Substantia nigra (tissue), 51 donors: ENCODE measurements at places on chromosomes 7 and 10.

DNA sequence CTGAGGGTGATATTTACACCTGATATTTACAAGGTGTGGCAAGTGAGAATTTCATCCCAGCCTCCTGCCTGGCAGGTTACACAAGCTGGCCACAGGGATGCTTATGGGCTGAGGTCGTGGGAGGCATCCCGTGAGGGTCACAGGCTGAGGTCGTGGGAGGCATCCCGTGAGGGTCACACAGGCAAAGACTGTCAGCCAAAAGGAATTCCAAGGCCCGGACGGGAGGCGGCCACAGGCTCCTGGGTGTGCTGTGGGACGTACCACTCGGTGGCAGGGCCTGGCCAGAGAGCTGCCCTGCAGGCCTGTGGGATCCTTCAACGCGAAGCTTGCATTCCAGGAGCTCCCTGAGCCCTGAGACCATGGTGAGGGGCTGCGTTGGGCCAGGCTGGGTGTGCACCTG is 460.6 kb downstream of the DNAJB6 start:
- no peak for DNase-seq

DNA sequence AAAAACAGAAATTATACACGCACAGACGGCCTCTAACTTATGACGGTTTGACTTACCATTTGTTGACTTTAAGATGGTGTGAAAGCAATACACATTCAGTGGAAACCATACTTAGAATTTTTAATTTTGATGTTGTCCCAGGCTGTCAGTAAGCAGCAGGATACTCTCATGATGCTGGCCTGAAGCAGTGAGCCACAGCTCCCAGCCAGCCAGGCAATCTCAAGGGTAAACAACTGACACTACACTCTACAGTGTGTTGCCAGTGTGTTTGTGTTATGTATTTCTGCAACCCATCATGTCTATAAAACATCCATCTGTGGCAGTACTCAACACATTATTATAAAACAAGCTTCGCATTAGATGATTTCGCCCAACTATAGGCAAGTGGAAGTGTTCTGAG is 747.5 kb downstream of the NRG3 start:
- no peak for DNase-seq

DNA sequence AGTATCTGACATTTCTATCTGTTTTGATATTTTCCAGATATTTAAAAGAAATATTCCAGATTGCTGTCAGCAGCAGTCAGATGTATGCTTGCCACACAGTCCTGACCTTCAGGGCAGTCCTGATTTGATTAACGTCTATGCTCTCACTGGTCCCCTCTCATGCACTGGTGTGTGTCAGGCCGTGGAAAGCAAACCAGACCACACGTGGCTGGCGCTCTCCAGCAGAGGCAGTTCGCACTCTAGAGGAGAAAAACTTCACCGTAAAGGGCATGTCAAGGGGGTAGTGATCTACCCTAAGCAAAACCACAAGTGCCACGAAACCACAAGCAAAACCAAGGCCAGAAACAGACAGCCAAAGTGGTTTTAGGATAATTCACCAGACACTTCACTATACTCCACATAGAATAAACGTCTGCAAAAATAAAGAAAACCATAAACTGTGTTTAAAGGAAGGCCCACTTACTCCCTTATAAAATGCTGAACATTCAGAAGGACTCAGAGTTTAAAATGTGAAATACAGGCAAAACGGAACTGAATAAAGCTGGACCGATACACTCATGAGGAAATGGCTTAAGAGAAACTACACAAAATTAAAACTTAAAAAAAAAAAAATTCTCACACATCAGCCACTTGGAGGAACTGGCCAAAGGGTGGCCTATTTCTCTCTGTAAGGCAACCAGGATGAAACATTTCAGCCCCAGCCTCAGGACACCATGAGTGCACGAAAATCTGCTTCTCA is 26.4 kb downstream of the PARP12 start:
- no peak for DNase-seq

DNA sequence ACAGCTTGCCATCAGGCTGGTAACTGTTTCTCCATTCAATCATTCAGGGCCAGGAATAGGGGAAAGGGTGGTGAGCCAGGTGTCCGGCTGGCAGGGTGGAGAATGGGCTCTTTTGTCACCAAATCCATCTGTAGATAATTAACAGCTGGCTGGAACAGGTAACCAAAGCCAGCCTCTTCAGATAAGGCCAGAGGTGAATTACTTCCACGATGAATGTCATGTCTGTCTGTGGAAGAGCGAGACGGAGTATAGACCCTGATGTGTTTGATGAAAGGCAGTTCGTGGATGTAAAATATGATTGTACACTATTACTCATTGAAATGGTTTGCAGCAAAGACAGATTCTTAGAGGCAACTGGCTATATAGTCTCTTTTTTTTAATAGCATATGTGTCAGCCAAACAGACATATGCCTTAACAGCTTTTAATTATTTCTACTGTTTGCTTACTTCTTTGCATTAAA is 149.8 kb downstream of the KLF6 start:
- DNase-seq, result no peak

DNA sequence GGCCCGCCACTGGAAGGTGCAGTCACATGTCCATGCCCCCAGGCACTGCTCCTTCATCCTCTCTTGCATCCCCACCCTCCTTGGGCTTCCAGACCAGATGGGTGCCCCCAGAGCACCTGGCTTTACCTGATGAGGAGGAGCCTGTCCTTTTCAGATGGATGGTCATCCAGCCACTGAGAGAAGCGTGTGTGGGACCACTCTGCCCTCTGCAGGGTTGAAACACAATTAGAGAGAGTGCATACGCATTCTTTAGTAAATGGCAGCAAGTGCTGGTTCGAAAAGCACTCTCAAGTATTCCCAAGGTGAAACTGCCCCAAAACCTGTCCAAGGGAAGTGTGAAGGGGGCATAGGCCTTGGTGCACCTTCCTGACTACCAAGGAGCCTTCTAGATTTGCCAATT is 41.6 kb downstream of the HBP1 start:
- DNase-seq, result no peak

DNA sequence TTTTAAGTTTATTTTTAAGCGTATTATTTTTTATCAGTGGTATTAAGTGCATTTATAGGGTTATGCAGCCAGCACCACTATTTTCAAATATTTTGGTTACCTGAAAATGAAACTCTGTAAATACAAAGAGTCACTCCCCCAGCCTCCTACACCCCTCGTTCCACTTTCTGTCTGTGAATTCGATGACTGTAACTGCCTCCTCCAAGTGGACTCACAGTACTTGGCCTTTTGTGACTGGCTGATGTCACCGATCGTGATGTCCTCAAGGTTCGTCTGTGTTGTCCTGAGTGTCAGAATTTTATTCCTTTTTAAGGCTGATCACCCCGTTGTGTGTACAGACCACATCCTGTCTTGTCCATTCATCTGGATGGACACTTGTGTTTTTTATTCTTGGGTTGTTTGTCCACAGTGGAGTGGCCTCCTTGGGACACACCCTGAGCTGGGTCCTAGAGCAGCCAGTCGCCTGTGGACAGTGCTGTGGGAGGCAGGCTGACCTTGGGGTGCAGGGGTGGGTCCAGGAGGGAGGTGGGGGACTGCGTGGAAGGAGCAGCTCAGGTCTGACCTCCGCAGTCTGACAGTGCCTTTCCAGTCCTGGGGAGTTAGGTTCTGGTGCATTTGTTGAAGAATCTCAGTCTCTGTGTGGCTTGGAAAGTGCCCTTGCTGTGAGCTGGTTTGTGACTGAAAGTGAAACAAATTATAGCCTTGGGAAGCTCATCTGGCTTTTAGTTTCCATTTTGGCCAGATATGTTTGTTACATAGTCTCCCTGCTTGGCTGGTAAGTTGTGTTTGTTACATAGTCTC is 6.9 kb downstream of the MTG1 start:
- no peak for DNase-seq

- no peak for DNase-seq
Measured at GRCh38 chr7:130114374-130114773, 44.0 kb downstream of the KLHDC10 start.

DNA sequence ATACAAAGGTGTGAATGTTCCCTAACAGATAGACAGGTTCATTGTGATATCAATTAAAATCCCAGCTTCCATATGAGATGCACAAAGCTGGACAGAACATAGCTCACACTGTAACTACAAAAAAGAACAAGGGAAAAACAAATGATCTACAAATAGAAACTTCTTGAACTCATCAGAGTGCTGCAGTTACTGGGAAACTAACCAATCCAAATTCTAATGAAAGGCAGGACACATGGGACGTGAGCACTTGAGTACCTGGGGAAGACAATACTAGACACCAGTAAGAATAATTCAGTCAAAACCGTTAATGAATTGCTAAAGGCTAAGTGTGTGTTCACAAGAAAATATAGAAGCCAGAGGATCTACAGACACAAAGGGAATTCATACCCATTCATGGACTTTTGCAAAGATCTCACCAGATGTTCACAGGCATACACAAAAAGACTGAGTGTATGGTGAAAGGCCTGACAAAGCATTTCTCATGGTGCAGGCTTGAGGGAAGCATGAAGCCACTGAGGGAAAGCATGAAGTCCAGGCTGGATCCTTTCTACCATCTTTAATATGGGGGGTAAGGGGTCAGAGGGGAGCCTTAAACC is 7.8 kb upstream of the GPR22 start:
- no peak for DNase-seq

DNA sequence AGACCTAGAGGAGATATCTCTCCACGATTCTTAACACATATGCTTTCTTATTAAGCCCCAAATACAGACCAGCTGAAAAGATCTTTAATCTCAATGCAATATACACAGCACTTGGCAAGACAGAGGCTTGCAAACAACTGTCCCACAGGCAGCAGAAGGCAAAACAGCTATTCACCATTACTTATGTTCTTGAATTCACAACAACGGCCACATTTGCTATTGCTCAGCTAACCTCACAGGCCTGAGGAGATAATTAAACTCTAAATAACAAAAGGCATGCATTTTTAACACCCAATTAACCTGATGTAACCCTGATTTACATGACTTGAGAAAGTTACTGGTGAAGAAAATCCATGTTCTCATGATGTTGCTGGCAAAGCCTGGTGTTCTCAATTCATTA is 216.4 kb downstream of the CRPPA start:
- no peak for DNase-seq

GRCh38 chr10:124007102-124007772 is 86.2 kb downstream of the CHST15 start:
- DNase-seq, result no peak

- no peak for DNase-seq
Measured at GRCh38 chr10:132535065-132535651, 2.4 kb upstream of the INPP5A start.

GRCh38 chr7:45292481-45292880 is 134.9 kb downstream of the RAMP3 start:
- DNase-seq, result no peak
